ENCODE measurements at places on chromosomes 6 and 20.

- no peak for DNase-seq
Measured at GRCh38 chr20:37877832-37878772, 24.8 kb upstream of the VSTM2L start.

DNA sequence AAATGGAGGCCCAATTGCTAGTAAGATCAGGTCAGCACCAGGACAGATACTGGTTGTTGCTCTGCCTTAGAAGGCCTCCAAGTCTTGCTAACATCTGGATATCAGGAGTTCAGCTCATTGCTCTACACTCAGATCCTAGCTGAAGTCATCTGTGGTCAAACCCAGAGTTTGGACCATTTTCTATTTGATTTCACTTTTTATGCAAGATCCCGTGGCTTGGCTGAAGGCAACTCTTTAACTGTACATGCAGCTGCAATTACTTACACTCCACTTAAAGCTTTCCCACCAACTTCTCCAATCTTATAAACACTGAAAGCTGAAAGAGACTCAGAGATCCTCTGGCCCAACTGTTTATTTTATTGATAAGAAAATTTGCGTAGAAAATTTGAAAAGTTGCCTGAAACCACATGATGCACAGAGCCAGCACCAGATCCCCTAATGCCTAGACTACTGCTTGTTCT is 2.7 kb downstream of the SLC17A2 start:
- DNase-seq, result no peak

DNA sequence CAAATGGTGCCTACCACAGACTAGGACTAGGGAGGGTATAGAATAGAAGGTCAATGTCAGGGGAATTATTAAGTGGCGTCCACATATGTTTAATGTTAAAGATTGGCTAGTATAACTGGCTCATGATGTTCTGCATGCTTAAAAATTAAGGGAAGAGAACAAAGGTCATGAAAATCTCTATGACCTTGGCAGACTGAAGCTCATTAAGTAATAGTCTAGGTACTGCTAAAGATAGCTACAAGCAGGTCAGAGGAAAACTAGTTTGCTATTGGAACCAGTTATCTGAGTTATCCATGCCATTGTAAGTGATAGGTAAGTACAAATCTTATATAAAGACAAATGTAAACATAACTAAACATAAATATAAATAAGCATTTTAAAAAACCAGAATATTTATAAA is 32.9 kb upstream of the PRSS35 start:
- DNase-seq, result no peak

GRCh38 chr6:117381749-117382148 is 44.0 kb downstream of the ROS1 start:
- DNase-seq, result no peak

GRCh38 chr6:140879946-140880345 is 1252.8 kb upstream of the GJE1 start:
- no peak for DNase-seq

- no peak for DNase-seq
Measured at GRCh38 chr20:32534661-32535240, 50.4 kb downstream of the NOL4L start.

DNA sequence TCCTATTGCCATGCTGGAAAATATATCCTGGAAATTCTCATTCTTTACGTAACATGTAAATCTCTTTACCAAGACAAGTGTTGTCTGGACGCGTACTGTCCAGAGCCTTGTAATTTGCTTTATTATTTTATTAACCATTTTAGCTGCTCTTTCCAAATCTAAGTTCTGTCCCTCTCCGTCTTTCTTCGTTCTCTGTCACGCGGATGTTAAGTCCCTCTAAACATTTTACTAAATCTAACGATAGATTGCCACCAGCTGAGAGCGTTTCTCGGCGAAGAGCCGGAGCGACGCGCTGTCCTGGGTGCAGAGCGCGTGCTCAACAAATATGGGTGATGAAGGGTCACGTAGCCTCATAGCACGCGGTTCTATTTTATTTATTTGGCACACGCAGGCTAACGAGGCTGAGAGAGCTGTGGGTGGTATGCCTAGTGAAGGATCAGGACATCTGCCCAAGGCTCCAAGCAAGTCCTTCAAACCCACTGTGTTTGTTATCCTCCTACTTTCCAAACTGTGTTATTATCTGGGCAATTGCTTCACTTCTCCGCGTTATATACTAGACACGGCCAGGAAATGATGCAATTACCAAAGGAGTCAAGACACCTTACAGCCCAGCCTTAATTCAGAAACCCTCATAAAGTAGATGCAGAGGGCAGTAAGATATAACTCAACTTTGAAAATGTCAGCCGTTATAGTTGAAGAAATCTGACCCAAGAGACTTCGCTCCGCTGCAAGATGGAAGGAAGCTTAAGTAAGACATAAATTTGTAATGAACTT is 10.0 kb upstream of the NCOA7 start:
- DNase-seq, result no peak

GRCh38 chr6:134472046-134472445 is 154.1 kb upstream of the SGK1 start:
- DNase-seq, result no peak

DNA sequence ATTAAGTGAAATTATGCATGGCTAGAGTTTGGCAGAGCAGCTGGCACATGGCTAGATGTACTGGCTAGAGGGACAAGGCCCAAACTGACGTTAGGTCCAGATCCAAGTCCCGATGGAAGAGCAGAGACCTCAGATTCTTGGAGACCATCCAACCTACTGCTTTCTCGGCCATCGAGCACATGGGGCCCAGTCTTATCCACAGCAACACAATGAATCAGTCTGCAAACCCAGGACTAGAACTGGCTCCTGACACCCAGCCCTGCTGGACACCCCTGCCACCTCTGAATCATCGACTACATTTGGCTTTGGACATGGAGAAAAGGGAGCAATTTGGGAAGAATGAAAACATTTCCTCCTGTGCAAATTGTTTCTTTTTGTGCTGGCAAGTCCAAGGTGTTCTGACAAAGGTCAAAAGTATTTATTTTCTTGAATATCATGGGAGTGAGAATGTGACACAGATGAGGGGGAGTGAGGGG is 23.9 kb upstream of the YWHAB start:
- no peak for DNase-seq

GRCh38 chr20:8547035-8547650 is 415.1 kb downstream of the PLCB1 start:
- no peak for DNase-seq

- DNase-seq, result no peak
Measured at GRCh38 chr6:73746787-73747186, 50.8 kb downstream of the CD109 start.

DNA sequence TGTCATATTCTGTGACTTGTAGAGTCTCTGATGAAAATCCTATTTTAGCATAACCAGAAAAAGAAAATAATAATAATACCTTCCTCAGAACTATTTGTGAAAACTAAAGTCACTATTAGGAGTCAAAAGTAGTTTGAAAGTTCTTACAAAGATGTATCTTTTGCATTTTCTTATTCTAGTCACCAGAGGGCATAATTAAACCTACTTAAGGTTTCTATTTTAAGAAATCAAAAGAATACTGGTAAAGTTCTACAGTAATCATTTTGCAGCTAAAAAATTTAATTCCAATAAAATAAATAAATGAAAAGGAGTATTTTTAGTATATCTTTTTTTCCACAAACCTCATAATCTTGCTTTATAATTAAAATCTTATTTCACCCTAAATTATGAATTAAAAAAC is 28.0 kb upstream of the MCM9 start:
- DNase-seq, result no peak

DNA sequence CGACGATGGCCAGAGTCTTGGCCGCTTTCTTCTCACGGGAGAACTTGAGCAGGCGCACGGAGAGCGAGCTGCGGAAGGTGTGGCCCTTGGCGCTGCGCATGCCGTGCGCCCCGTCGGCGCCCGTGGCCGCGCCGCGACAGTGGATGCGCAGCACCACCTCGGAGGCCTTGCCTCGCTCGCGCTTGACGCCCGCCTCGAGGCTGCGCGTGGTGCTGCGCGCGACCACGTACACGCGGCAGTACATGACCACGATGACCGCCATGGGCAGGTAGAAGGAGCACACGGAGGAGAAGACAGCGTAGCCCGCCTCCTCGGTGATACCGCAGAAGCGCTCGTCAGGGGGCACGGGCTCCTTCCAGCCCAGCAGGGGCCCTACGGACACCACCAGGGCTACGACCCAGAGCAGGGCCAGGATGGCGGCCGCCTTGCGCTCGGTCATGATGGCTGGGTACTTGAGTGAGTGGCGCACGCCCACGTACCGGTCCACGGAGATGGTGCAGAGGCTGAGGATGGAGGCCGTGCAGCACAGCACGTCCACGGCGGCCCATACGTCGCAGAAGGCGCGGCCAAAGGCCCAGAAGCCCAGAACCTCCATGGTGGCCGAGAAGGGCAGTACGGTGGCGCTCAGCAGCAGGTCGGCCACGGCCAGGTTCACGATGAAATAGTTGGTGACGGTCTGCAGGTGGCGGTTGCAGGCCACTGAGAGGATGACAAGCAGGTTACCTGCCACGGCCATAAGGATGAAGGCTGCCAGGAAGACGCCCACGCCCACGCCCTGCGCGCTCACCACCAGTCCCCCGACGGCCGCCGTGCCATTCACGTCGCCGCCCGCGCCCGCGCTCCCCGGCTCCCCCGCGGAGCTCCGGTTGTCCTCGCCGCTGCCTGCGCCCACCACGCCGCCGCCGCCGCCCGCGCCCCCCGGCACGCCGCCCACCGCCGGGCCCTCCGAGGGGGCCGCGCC is 232.8 kb upstream of the RNF24 start:
- DNase-seq, result no peak

DNA sequence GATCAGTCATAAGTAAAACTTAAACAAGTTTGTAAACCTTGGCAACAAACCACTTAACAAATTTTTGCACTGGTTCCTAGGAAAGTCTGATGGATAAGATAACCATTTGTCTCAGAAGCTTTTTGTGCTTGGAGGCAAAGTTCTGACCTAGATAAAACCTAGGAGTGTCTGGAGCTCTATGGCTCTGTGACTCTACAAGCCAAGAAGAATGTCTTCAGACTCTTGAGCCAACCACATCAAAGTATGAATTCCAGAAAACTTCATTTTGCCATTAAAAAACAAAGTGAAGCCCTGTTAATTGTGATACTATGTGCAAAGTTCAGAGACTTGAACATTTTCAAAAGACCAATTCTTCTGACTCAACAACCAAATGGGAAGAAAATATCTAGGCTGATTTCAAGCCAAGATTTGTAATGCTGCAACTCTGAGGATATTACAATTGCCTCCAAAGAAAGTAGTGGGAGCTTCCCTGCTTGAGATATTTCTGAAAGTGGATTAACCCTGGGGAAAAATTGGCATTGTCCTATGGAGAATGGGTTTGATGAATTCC is 158.1 kb upstream of the FOXQ1 start:
- no peak for DNase-seq

DNA sequence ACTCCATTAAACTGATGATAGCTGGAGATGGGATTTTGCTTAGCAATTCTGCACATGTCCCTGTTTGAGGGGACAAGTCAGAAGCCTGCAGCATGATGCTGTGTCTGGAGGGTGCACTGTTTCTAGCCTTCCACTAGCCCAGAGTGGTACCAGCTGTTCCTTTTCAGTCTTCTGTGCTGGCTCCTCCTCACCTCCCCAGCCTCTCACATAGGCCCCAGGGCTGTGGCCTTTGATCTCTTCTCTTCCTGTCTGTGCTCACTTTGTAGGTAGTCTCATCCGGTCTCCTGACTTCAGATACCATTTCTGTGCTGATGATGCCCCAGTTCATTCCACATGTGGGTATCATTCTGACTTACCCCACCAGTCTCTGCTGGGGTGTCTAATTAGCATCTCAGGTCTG is 126.3 kb downstream of the HIVEP1 start:
- no peak for DNase-seq

DNA sequence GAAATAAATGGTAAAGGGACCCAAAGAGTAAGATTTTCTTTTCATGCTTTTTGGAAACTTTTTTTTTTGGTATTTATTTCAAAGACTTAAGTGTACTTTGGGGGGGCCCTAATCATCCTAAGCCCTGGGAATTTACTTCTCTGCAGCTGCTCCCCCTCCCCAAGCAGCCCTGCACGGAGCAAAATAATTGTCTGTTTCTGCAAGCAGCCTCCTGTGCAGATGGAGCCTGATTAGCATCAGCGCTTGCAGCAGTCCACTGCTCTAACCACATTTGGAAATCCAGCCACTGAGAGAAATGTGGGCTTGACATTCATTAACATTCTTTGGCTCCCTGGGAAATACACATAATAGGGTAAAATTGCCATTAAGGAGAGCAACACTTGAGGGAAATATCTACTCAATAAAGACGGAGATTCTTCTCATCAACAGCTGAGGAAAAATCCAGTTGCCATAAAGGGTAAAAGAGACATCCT is 309.2 kb upstream of the MAP3K7 start:
- no peak for DNase-seq

DNA sequence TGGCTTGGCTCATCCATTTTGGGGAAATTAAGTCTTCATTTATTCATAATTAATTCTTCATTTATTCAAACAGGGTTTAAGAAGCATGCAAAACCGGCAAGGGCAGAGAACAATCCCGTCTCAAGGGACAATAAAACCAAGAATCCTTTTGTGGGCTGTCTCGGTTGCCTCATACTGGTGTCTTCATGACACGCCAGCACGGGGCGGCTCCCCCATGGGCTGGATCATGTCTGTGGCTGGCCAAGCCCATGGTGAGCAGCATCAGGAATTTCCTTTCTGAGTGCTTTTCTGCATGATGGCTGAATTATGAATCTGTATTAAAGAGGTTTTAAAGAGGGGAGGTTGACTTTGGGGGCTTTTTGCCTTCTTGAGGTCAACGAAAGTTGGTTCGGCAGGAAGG is 38.3 kb upstream of the DUSP22 start:
- DNase-seq, result no peak

DNA sequence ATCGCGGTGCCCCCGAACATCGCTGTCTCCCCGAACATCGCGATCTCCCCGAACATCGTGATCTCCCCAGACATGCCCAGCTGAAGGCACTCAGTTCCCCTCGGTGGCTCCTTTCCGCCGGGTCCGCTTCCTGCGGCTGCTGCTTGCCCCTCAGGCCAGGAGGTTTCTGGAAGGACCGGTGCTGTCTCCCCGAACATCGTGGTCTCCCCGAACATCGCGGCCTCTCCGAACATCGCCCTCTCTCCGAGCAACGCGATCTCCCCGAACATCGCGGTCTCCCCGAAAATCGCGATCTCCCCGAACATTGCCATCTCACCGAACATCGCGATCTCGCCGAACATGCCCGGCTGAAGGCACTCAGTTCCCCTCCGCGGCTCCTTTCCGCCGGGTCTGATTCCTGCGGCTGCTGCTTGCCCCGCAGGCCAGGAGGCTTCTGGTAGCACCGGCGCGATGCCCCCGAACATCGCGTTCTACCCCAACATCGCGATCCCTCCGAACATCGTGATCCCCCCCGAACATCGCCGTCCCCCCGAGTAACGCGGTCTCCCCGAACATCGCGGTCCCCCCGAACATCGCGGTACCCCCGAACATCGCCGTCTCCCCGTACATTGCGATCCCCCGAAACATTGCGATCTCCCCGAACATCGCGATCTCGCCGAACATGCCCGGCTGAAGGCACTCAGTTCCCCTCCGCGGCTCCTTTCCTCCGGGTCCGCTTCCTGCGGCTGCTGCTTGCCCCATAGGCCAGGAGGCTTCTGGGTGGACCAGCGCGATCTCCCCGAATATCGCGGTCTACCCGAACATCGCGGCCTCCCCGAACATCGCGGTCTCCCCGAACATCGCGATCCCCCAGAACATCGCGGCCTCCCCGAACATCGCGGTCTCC is 808 bp downstream of the ULBP1 start:
- DNase-seq, result no peak
